ENCODE measurements at places on chromosomes 6 and 20.

DNA sequence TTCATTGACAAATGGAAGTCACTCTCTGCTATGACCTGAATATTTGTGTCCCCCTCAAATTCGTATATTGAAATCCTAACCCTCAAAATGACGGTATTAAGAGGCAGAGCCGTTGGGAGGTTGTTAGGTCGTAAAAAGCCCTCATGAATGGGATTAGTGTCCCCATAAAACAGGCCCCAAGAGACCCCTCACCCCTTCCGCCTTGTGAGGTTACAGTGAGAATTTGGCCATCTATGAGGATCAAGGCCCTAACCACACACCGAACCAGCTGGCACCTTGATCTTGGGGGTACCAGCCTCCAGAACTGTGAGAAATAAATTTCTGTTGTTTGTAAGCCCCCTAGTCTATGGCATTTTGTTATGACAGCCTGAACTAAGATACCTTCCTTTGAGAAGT, 52.5 kb upstream of the SLC22A16 start:
- DNase-seq, result no peak

DNA sequence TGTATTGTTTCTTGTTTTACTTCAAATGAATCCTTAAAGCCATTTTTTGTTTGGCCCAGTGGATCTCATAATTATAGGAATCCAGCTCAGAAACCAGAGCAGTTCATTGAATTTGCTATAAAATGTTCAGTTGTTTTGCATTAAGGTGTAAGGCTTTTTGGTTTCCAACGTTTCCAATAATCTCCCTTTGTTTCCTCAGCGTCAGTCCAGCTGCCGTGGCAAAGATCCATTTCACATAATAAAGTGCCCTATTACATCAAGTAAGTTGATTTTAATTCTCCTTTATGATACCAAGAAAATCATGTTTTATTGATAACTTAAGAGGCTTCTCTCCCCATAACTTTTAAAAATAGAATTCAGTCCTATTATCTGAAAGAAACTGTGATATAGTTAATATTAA, 472.6 kb downstream of the UTRN start:
- DNase-seq, result no peak

GRCh38 chr6:170124836-170125235, 166.0 kb downstream of the DLL1 start:
- no peak for DNase-seq

- DNase-seq, result no peak
Measured at GRCh38 chr6:20328266-20328923, 73.3 kb upstream of the E2F3 start.

- no peak for DNase-seq
Measured at GRCh38 chr6:44666324-44666723, 278.8 kb downstream of the CDC5L start.

DNA sequence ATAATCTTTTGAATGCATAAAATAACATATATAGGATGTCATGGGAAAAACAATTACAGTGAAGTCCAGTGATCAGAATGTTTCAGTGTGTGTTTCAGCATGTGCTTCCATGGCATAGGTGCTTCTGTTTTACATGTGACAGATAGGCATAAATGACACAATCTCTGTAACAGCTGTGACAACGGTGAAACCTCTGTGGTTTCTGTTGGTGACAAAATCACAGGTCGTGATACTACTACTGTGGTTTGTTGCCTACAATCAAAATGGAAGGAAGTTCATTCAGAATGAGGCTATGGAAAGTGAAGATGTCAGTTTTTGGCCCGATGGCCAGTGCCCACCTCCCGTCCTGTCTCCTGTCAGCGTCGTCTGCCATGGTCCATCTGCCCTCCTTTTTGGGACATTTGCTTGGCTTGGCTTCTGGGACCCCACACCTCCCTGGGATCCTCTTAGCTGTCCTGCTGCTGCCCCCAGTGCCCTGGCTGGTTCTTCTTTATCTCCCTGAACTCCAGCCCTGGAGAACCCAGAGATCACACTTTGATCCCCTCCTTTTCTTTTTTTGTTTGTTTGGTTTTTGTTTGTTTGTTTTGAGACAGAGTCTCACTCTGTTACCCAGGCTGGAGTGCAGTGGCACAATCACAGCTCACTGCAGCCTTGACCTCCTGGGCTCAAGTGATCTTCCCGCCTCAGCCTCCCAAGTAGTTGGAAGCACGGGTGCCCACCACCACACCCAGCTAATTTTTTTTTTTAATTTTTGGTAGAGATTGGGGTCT, 79.3 kb upstream of the NAA20 start:
- no peak for DNase-seq

DNA sequence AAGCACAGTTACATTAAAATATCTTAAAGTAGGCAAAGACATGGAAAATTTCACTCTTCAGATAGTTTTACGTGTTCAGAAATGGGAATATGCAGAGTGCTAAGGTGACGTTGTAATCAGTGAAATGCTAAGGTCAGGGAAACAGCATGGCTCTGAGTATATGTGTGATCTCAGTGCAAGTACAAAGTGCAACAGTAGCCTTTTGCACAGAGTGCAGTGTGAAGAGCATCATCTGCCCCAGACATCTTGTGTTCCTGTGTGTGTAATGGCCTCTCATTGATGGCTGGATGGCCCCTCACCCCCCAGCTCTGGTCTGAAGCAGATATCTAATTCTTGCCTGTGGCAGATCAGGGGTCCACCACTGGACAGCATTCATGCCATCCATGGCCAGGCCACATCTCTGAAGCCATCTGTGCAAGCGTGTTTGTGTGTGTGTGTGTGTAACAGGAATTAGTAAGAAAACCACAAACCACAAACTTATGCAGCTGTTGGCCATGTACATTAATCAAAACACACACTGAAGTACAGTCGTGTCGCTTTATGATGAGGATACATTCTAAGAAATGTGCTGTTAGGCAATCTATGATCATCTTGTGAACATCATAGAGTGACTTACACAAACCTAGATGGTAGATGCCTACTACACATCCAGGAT, 165.1 kb downstream of the RALGAPA2 start:
- DNase-seq, result no peak

DNA sequence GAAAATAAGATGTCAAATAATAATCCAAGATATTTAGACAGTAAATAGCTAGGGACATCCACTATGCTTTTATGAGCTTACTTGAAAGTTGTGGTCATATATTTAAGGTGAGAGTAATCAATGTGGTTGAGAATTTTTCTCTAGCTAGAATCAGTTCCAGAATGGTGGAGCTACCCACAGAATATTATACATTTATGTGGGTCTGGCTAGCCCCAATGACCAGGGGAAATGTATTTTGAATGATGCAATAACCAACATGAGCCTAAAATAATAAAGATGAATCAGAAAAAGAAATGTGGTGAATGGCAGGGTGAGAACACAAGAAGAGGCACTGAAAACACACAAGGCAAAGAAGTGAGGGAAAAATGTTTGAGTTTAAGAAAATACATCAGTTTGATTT, 325.7 kb downstream of the TBC1D32 start:
- no peak for DNase-seq

- DNase-seq, result no peak
Measured at GRCh38 chr6:22102671-22103070, 194.2 kb downstream of the PRL start.
